ENCODE measurements at places on chromosomes 2 and 18. TPM values are rescaled to one million over a fixed set of nuclear protein-coding genes. Genes with fewer than 3 reads are reported as not detected.

- no peak for ATAC-seq
Observed at GRCh38 chr2:120678926-120679325, 56.7 kb upstream of the GLI2 start.

GRCh38 chr18:48171490-48172188 is 237.5 kb downstream of the ZBTB7C start:
- ATAC-seq, result peak; percentile 63

DNA sequence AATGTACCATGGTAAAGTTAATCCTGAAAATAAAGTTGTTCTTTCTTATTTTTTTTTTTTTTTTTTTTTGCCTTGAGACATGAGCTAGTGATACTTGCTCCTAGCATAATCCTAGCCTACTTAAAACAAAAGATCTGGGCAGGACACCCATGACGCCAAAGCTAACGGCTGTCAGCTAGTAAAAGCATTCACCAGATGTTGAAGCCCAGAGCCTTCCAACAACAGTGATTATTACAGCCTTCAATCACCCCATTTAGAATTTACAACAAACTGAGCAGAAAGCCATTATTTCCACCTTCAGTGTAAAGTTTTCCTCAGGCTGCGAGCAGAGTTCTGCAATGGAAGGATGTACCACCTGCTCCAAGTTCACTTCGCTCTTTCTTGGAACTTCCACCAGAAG is 259.5 kb downstream of the SP3 start:
- ATAC-seq, result no peak

- no peak for ATAC-seq
Observed at GRCh38 chr2:133766164-133766832, 198.0 kb upstream of the NCKAP5 start.

- no peak for ATAC-seq
Observed at GRCh38 chr2:231364061-231364460, 31.4 kb upstream of the B3GNT7 start.

The FABP1 gene
- not detected for total RNA-seq

GRCh38 chr2:142602418-142602989 is 275.0 kb upstream of the KYNU start:
- ATAC-seq, result no peak

- no peak for ATAC-seq
Observed at GRCh38 chr2:163453920-163454319, 281.9 kb downstream of the FIGN start.

DNA sequence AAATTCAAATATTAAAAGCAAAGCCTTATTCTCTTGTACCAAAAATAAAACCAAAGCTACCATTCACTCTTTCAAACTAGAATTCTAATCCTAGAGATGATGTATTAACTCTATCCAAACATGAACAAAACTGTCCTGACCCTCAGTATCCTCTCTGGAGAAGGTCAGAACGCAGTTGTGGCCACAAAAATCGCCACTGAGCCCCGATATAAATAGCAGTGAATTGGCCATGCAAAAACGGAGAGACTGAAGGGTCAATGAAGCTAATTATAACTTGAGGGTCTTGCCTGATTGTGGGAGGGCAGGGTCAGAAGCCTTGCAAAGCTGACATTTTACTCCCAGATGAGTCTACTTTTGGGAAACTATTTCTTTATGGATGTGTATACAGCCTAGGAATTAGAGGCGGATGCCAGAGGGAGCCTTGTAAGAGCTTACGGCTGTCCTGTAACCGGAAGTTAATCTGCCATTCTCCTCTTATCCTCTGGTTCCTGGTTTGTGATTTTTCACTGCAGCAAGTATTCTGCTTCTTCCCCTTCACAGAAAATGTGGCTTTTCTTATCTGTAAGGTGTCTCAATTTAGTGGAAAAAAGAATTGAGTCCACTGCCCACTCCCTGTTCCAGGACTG is 28.1 kb downstream of the CAVIN2 start:
- ATAC-seq, result no peak

The MEP1B gene
- total RNA-seq, result 0.11 TPM

DNA sequence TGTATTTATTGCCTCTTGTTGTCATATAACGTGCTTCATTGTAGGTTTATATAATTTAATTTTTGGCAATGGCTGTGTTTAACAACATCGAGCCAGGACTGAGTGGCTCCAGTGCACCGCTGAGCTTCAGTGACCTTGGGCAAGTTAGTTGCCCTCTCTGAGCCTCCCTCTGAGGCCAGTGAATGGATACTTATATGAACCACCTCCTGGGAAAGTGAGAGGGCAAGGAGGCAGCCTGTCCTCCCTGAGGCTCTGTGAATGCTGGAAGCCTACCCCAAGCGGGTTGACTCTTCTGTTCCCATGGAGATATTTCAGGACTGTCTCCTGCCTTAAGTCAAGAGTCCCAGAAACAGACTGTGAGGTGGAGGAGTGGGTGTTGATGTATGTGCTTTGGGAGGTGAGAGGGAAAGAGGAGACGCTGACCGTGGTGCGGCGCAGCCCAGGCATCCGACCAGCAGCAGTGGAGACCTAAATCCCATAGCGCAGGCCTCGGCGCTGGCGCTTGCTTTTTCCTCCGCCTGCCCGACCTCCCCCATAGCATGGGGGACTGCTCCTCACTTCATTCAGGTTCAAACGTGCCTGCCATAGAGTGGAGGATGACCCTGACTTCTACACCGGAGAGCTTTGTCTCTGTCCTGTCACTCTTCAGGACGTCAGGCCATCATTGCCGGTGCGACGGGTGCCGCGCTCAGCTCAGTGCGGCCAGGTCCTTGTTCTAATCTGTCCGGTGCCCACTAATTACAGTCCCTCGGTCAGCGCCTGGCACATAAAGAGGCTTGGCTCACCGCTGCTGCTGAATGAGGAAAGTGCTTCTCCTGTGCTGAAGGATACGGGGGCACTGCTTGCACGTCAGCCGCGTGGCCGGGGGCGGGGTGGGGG is 167.3 kb upstream of the HS6ST1 start:
- no peak for ATAC-seq
